ENCODE measurements at places on chromosomes 4 and X. TPM values are rescaled to one million over a fixed set of nuclear protein-coding genes. Genes with fewer than 3 reads are reported as not detected.

DNA sequence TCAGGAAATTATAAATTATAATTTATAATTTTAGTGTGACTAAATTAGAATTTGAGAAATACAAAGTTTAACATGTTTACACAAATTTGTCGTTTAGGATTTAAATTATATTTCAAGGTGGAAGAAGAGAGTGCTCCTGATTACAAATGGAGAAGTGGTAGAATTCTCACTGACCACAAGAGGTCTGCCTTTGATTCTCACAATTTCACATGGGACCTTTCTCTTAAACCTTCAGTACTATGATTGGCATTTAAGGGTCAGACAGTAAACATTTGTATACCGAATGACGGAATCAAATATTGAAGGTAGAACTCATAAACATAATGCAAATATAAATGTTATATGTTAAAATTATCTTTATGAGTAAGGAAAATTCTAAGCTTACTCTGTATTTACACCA is 171.7 kb downstream of the SLIT2 start:
- DNase-seq = no peak

GRCh38 chr4:176988226-176988625 is 195.5 kb upstream of the VEGFC start:
- no peak for DNase-seq

DNA sequence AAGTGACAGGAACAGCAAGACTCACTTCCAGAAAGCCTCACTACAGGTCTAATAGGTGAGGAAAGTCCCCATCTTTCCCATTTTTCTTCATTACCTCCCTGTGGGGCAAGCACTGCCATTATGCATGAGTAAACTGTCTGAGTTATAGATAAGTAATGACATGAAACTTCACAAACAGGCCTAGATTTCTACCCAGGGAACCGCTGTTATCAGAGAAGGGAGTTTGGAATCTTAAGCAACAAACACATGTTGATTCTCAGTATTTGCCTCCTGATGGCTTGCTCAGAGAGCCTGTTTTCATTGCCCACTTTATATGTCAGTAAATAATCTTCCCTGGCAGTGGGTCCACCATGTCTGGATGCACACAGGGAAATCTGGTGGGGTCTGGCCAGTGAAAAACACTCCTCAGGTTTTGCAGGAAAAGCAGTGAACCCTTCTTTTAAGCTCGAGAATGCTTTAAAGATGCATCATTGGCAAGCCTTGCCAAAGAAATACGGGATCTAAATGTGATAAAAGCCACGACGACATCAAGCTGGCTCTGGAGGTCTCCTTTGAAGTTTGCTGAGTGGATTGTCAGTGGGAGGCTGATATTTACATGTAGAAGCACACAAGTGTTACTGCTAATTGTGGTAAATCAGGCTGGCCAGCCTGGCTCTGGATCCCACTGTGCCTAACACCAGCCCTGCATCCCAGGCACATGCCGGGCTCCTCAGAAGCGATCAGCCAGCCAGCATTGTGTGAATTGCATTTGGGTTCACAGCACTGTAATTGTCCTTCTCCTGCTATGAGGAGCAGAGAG is 25.2 kb downstream of the PDGFRA start:
- DNase-seq = no peak

GRCh38 chr4:73507541-73507940 is 26.0 kb downstream of the AFM start:
- no peak for DNase-seq

DNA sequence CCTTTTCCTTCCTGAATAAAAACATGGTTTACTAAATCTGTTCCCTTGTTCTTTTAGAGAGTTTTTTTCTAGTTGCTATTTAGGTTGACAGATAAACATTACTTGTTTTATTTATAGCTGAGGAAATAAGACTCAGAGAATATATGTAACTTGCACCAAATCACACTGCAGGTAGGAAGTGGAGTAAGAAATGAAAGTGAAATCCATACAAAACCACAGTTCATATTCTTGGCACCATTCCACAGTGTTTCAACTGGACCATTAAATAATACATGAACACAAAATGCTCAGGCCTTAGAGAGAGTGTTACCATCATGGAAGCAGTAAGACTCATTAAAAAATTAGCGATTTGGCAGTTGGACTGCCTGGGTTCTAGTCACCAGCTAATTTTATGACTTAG is 326.9 kb upstream of the SLIT2 start:
- no peak for DNase-seq

DNA sequence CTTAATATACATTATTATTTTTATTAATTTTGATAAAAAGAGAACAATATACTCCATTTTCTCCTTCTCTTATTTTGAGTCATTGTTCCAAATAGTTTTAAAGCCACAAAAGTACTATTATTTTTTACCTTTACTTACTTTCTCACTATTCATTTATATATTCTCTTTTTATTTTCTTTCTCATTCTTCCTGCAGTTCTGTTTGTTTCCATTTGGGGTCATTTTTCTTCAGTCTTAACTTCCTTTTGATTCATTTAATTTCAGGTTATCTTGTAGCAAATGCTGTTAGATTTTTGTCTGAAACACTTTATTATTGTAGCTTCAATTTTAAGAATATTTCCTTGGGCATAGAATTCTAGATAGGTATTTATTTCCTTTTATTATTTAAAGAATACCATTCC is 438.6 kb upstream of the EPHA5 start:
- DNase-seq = no peak

DNA sequence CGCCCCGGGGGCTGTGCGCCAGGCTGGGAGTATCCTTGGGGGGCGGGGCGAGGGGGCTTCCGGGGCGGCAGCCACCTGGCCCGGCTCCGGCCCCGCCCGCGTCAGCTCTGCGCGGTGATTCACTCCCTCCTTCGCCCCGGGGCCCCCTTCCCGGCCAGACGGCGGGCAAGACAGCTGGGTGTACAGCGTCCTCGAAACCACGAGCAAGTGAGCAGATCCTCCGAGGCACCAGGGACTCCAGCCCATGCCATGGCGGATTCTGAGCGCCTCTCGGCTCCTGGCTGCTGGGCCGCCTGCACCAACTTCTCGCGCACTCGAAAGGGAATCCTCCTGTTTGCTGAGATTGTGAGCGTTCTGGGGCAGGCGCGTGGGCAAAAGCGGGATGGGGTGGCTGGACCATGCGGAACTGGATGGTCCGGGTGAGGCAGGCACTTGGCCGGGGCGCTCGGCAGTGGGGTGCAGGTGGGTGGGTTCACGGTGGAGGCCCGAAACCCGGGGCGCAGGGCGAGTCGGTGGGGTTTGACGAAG is at the start of gene PLP2:
Gene PLP2, plus strand, starts transcription at position 147 of the 528 bp plus-strand sequence. Its CDS starts 103 bp downstream, at position 250.
- peak; percentile 32 for DNase-seq

GRCh38 chrX:154531626-154532025 is 15.0 kb downstream of the G6PD start:
- DNase-seq = no peak

The SLAIN2 gene
- total RNA-seq = 82.9 TPM

Data from CD4-positive, CD25-positive, alpha-beta regulatory T cell (primary cell).